K562 (cell line): ENCODE measurements at places on chromosomes 11 and 22. TPM values are rescaled to one million over a fixed set of nuclear protein-coding genes. Genes with fewer than 3 reads are reported as not detected.

The TMEM121B gene
- 0.07 TPM in 2 replicates for total RNA-seq

The CALCB gene
- not detected in 2 replicates for total RNA-seq

The DDI1 gene
- not detected in 2 replicates for total RNA-seq

The SPI1 gene
- total RNA-seq: 30.7 and 33.7 TPM in 2 replicates

The SLC22A25 gene
- total RNA-seq: not detected in 2 replicates

The SIK2 gene
- total RNA-seq: 6.4 and 11.3 TPM in 2 replicates

The MIOX gene
- total RNA-seq: not detected in 2 replicates

The OR2AT4 gene
- 1.6 and 2.3 TPM in 2 replicates for total RNA-seq
